Activated naive CD4-positive, alpha-beta T cell (primary cell): ENCODE measurements at places on chromosomes 12 and 14.

DNA sequence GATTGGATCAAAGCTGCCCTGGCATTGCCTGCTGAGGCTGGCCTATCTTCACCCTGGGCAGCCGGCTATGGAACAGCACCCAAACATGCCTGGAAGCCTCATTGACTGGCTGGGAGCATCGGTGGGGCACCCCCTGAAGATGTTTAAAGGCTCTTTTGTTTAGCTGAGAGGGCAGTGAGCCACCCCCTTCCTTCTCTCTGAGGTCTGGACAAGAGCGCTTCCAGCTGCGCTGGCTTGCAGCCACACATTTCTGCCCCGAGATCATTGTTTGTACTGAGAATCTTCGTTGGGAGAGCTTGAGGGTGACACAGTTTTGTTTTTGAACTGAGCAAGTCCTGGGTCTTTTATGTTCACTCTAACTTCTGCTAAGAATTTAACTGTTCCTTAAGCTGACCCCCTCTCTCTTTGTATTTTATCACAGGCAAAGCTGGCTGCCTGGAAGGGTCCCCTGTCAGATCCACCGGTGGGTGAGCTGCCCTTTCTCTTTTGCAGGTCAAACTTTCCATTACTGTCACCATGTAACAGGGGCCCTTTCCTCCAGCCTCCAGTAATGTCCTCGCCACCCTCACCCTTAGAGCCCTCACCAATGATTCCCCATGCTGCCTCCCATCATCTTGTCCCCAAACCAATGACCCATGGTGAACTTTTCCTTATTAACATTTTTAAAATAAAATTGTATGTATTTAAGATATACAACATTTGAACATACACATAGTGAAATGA, 212.2 kb downstream of the KIF26A start:
- no peak for DNase-seq

GRCh38 chr12:45708901-45709300, 20.6 kb upstream of the ARID2 start:
- no peak for DNase-seq

- DNase-seq, result no peak
Observed at GRCh38 chr12:80100591-80100990, 1.3 kb downstream of the OTOGL start.

GRCh38 chr12:92596383-92596782, 106.4 kb upstream of the PLEKHG7 start:
- DNase-seq, result no peak

- DNase-seq, result no peak
Observed at GRCh38 chr12:42770261-42770660, 180.7 kb upstream of the PRICKLE1 start.

- DNase-seq, result no peak
Observed at GRCh38 chr12:52185400-52185967, 6.3 kb downstream of the KRT80 start.

GRCh38 chr12:111339321-111339938, 29.5 kb downstream of the PHETA1 start:
- no peak for DNase-seq

GRCh38 chr12:51118706-51119105, 35.3 kb upstream of the CSRNP2 start:
- no peak for DNase-seq

DNA sequence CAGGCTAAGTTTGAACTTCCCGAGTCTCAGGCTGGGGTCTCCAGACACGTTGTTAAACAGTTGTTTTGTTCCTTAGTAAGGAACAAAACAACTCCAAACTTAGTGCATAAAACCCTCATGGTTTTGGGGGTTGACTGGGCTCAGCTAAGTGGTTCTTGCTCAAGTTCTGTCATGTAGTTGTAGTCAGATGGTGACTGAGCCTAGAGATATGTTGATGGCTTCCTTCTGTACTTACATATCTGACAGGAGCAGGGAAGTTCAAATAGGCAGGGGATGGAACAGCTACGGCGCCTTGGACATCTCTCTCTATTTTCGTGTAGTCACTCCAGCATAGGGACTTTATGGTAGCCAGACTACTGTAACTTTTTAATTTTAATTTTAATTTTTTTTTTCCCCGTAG, 45.7 kb downstream of the SPATS2 start:
- no peak for DNase-seq

DNA sequence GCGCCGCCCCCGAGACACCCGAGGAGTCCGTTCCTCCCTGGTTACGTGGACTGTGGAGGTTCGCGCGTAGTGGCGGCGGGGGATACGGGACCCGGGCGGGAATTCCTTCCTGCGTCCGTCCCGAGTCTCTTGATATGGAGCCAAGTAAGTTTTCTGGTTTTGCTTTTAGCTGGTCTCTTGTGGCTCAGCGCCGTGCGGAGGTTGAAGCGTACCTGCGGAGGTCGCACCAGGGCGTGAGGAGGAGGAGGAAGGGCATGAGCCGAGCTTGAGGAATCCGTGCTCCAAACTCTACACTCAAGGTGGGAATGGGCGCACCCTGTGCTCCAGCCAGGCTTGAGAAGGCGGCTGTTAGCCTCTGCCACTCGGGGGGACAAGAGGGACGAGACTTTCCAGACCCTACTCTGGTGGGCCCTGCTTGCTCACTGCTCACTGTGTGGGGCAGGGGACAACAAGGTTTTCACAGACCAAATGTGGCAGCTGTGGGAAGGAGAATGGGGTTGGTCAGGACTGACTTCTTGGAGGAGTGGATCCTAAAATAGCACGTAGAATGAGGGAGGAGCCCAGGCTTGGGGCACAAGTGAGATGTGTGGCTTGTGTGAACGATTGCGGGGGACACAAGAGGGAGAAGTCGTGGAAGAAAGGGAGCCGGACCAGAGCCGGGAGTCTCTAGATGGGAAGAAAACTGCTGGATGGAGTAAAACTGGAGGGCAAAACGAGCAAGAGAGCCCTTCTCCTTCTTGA, 577 bp downstream of the ATG101 start:
- DNase-seq, result no peak

- peak; percentile 84 for DNase-seq
Observed at GRCh38 chr12:132083941-132084620, 60.0 kb downstream of the DDX51 start.

DNA sequence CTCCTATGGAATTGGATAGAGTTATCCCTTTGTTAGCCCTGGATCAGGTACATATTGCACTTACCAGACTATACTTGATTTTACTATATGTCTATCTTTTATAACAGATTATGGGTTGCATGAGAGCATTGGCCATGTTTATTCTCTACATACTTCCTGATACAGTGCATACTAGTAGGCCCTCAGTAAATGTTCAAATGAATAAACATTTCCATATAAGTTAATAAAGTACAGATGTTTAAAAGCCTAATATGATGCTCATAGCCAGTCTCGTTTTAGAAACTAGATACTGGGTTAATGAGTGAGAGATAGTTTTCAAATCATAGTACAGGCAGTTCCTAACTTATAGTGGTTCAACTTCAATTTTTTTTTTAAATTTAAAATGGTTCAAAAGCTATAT, 39.5 kb upstream of the TOMM20L start:
- no peak for DNase-seq

DNA sequence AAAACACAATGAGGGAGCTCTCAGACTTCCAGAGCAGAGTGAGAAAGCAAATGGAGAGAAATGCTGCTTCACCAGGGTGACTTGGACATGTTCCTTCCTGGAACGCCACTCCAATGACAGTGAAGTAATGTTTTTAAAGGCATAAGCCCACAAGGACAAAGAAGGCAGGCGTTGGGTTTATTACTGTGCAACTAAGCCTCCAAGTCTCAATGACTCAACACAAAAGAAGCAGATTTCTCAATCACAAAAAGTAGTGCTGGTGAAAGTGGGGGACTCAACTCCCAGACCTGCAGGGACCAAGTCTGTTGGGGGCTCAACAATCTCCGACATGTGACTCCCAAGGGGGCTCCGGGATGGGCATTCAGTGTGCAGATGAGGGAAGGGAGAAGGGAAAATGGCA, 505.2 kb downstream of the BCL11B start:
- no peak for DNase-seq

- DNase-seq, result no peak
Observed at GRCh38 chr12:1591034-1591433, 3.3 kb downstream of the FBXL14 start.

- peak; percentile 38 for DNase-seq
Observed at GRCh38 chr14:24307575-24308341, at the start of gene CIDEB. TSS of gene CIDEB (minus strand) at chr14:24307977. CDS start at chr14:24307858, 119 bp downstream.

DNA sequence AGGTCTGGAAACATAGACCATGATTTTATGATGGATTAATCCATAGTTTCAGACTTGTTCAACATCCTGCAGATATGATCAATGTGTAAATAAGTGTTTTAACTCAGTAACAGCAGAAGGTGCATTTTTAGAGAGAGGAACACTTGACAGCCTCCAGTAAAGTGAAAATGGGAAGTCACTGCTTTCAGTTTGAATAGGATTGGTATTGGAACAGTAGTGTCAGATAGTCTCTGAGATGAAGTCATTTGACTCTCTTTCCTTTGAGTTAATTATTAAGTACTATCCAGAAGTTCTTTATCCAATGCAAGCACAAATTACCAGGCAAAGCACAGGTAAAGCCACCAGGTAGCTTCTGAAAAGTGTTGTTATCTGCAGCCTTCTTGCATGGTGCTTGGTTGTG, 14.5 kb upstream of the NAV3 start:
- no peak for DNase-seq

DNA sequence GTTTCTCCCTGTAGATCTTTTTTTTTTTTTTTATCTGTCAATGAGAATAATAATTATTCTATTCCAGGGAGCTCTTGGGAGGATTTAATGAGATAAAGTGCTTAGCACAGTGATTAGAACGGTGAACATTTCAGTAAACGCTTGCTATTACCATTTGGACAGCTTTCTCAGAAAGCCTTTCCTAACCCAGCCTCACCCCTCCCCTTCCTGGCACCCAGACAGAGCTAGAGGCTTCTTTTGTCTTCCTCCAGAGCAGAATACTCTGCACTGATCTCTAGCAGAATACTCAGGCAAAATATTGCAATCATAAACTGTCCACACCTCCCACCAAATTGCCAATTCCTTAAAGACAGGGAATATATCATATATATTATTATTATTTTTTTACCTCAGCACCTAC, 66.6 kb downstream of the ERGIC2 start:
- no peak for DNase-seq

DNA sequence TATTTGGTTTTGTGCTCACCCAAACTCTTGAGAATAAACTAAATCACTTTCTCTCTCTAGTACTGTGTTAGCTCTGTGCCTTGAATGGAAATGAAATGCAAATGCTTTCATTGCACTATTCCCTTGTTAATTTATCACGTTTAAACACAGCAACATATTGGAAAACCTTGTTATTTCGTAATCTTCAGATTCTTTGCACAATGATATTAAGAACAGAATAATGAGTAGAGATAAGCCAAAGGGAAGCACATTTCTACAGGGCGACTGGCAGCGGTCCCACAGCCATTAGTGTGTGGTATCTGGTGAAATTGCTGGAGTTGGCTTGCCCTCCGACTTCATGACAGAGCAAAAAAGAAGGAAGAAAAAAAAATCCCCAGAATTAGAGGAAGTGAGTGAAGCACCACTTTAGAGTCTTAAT, 166.1 kb upstream of the E2F7 start:
- DNase-seq, result no peak

- DNase-seq, result no peak
Observed at GRCh38 chr12:55733858-55734257, 5.0 kb upstream of the CD63 start.
